ENCODE measurements at places on chromosomes 7 and 10.

DNA sequence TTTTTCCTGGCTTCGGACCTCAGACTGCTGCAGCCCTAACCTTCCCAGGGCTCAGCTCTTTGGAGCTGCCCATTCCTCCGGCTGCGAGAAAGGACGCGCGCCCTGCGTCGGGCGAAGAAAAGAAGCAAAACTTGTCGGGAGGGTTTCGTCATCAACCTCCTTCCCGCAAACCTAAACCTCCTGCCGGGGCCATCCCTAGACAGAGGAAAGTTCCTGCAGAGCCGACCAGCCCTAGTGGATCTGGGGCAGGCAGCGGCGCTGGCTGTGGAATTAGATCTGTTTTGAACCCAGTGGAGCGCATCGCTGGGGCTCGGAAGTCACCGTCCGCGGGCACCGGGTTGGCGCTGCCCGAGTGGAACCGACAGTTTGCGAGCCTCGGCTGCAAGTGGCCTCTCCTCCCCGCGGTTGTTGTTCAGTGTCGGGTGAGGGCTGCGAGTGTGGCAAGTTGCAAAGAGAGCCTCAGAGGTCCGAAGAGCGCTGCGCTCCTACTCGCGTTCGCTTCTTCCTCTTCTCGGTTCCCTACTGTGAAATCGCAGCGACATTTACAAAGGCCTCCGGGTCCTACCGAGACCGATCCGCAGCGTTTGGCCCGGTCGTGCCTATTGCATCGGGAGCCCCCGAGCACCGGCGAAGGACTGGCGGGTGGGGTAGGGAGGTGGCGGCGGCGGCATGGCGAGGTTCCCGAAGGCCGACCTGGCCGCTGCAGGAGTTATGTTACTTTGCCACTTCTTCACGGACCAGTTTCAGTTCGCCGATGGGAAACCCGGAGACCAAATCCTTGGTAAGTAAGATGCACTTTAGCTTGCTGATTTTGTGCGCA lies at the start of gene PLXDC2:
TSS of gene PLXDC2 (plus strand) at position 22 of the 820 bp plus-strand sequence.
- DNase-seq = peak; percentile 38

- no peak for DNase-seq
These were observed 342.9 kb downstream of the TNS3 start for GRCh38 chr7:47239034-47239433.

- DNase-seq = no peak
These were observed 57.5 kb downstream of the RBM20 start for GRCh38 chr10:110701617-110701971.

GRCh38 chr10:102813734-102814452 lies 23.3 kb downstream of the CYP17A1 start:
- DNase-seq = peak; percentile 16

DNA sequence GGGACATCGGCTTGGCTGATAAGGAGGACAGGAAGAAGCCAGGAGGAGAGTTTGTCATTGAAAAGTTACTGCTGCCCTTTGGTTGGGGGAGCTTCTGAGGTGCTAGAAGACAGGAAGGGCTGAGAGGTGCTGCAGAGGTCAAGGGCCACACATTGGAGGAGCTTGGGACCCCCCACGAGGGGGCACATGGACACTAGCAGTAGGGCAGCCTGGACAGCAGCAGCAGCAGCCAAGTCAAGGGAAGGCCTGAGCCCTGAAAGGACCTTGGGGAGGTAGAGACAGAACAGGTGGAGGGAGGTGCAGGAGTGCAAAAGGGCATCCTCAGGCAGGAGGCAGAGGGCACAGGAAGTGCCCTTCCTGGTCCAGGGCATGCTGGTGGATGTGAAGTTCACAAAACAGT lies 439.7 kb upstream of the IGFBP3 start:
- no peak for DNase-seq

DNA sequence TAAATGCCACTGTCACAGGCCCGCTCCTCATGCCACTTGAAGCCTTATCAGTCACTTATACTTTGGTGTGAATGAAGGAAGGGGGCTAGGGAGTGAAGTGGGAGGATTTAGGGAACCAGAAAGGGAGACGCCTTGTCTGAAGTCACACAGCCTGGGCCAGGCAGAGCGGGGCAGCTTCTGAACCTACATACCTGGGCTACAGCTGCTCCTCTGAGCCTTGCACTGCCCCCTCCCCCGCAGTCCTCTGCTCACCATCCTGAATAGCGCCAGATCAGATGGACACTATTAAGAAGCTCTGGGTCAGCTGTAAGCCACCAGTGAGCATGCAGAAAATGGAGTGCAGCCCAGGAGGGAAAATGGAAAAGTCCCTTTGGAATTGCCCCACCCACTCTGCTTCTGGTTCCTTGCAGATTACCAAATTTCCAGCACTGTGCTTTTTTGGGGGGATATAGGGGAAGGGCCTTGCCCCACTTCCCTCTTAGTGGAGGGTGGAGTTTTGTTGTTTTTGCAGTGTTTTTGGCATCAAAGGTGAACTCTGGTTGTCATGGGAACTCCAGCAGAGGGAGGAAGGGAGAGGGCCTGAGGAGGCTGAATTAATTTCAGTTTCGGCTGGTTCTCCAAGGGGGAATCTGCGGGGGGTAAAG lies 35.0 kb upstream of the ADCYAP1R1 start:
- no peak for DNase-seq

DNA sequence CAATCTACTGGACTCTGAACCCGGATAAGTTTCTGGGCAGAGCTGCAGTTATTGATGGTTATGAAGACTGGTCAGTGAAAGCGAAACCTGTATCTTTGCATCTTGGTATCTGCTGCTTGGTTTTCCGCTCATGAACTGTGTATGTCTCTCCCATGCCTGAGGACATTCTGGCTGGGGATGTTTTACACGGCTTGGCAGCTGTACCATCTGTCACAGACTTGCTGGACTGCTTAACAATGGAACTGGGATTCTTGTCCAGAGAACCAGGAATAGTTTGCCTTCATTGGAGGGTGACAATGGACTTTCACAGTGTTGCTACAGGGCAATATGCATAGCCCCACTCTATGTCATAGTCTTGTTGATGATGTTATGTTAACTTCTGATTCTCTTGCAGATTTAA lies 119.9 kb upstream of the TMEM106B start:
- DNase-seq = no peak

DNA sequence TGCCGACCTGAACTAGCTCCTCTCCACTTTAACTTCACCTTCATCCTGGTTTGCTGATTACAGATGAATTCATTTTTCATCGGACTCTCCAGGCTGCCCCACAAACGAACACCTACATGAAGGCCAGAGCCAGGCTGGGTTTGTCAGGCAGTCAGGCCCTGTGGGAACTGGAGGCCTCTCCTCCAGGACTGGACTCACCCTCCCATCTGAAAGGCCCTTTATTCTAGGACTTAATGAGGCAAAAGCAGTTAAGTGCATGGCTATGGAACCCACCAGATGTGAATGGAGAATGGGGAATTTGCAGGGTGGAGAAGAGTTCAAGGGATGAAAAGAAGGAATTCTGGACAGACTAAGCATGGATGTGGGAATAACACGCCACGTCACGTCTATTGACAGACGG lies 170.8 kb downstream of the ARHGAP12 start:
- no peak for DNase-seq
